ENCODE measurements at places on chromosomes 11 and 22. TPM values are rescaled to one million over a fixed set of nuclear protein-coding genes. Genes with fewer than 3 reads are reported as not detected.

- DNase-seq: no peak
These were observed 100.6 kb upstream of the SORL1-AS1 start for GRCh38 chr11:121553389-121553788.

- peak; percentile 57 for DNase-seq
These were observed 16.3 kb upstream of the RBM4B start for GRCh38 chr11:66694056-66694410.

- no peak for DNase-seq
These were observed 188.5 kb upstream of the E2F8 start for GRCh38 chr11:19429108-19429760.

The TRIM48 gene
- total RNA-seq: 0.43 TPM

DNA sequence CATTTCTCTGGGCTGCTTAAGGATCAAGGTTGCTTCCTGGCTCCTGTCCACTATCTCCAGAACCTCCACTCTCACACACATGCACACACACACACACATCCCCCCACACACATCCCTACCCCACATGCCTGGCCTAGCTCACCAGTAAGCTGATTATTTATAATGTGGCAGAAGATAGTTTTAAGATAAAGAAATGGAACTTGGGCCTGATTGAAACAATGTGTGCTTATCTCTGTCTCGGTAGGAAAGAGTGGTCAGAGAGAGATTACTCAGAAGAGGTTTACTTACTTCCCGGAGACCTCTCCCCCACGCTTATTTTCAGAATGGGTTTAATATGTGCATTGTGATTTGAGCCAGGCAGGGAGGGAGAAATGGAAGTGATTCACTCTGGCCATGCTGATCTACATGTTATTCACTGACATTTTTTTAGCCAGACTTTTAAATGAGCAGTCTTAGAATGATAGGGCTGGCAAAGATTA is 422.4 kb downstream of the TENM4 start:
- no peak for DNase-seq

The DDX25 gene
- total RNA-seq: not detected

- DNase-seq: no peak
These were observed 1173.2 kb downstream of the BRD1 start for GRCh38 chr22:48654492-48654891.

GRCh38 chr22:37303821-37304274 is 21.5 kb downstream of the CYTH4 start:
- no peak for DNase-seq

The TMEM132A gene
- 51.7 TPM for total RNA-seq

The ASPHD2 gene
- total RNA-seq: 3.2 TPM

- no peak for DNase-seq
These were observed 8.6 kb downstream of the IGHMBP2 start for GRCh38 chr11:68912254-68912653.

- no peak for DNase-seq
These were observed 59.8 kb downstream of the LUZP2 start for GRCh38 chr11:24556693-24557092.

GRCh38 chr11:48087974-48088681 is 107.8 kb downstream of the PTPRJ start:
- DNase-seq: peak; percentile 61

GRCh38 chr22:20156611-20157429 is 6.0 kb upstream of the CCDC188 start:
- DNase-seq: peak; percentile 92

GRCh38 chr11:76263657-76264056 is 57.4 kb upstream of the WNT11 start:
- no peak for DNase-seq

DNA sequence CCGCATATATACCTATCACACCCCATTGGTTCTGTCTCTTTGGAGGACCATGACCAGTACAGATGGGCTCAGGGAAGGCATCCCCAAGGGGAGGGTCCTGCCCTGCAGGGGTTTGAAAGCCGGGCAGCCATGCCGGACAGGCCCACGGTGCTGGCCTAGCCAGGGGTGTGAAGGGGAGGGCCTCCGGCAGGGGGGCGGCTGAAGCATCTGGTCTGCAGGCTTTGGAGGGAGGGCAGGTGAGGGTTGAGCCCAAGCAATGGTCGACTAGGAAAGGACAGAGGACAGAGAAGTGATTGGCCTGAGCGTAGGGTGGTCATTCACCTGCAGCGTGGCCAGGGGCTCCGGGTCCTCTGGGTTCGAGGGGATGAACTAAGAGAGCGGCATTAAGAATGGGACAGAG is 11.2 kb upstream of the CTSD start:
- no peak for DNase-seq

The OR51E2 gene
- not detected for total RNA-seq

GRCh38 chr11:67054836-67055523 is 1.7 kb upstream of the RHOD start:
- no peak for DNase-seq

DNA sequence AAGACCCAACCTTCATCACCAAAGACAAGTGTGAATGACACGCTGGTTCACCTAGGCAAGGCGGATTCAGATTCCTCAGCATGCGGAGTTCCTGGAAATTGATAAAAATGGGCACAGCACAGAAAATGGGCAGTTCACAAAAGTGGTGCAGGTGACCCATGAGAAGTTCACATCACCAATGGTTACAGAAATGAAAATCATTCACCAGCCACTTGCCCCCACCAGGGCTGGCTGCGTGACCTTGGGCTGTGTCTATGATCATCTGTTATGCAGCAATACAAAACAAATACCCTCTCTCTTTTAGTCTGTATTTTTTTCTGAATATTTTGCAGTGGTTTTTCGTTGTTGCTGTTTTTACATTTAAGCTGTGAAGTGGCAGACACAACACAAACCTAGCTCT is 415.9 kb downstream of the TBC1D22A start:
- no peak for DNase-seq

The CNGA4 gene
- not detected for total RNA-seq

DNA sequence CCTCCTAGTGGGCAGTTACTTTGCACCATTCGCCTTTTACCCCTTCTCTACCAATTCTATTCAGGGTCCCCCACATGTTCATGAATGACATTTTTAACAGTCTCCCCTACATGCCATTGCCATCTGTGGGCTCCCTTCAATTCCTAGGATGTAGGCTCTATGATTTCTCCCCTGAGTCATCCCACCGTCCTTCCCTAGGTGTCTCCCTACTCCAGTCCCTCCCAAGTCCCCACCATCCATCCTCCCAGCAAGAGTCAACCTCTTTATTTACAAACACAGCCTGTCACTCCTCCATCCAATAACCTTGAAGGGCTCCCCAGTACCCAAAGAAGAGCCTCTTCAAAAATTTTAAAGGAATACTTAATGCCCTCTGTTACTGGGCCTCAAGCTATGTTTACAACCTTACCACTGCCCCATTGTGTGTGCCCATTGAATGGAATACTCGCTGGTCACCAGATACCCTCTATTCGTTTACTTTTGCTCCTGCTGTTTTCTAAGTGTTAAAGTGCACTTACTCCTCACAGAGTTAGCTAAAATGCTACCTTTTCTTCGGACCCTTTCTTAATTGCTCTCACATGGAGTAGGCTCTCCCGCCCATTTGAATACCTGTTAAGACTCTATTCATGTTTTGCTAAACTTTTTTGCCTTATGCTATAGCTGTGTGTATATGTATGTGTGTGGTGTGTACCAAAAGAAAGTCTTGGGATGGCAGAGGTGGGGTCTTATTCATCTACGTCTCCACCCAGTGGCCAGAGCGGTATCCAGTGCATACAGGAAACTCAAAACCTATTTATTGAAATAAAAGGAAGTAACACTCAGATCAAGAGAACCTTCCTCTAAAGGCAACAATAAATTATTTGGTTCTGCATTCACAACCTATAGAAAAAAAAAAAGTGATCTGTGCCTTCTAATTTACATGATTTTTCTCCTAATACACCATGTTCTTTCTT is 235.8 kb upstream of the CCDC90B start:
- DNase-seq: no peak

The BTG4 gene
- 8.1 TPM for total RNA-seq

The PIK3IP1 gene
- 12.5 TPM for total RNA-seq
